Neural crest cell (in vitro differentiated cells): ENCODE measurements at places on chromosomes 4 and X. TPM values are rescaled to one million over a fixed set of nuclear protein-coding genes. Genes with fewer than 3 reads are reported as not detected.

The GLRA2 gene
- 0.73 and 1.3 TPM in 2 replicates for total RNA-seq

- H3K4me3 ChIP-seq, result no peak overlapping the region
- no peak overlapping the region for H3K27ac ChIP-seq
- H3K4me1 ChIP-seq, result no peaks in the 10 kb centered on the region
- H3K36me3 ChIP-seq, result peaks cover 3% of the 10 kb centered on the region
- DNase-seq, result no peak
Measured at GRCh38 chr4:71217688-71218087, 121.1 kb upstream of the SLC4A4 start.

DNA sequence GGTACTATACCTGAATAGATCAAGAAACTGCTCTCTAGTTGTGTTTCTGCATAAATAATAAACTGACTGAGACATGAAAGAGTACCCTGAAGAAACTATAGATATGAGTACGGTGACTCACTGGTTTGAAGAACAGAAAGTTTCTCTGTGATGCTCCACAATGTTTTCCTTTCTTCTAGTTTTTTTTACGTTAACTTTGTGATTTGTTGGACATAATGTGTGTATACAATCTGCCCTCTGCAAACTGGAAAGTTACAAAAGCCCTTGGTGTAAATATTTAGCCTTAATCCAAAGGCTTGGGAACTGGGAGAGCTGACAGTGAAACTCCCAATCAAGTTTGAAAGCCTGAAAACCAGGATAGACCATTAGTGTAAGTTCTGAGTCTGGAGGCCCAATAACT, 31.6 kb upstream of the PAPSS1 start:
- no peak overlapping the region for H3K4me3 ChIP-seq
- no peak overlapping the region for H3K27ac ChIP-seq
- peaks cover 4% of the 10 kb centered on the region for H3K4me1 ChIP-seq
- no peak for DNase-seq
- no peaks in the 10 kb centered on the region for H3K36me3 ChIP-seq

The FGFR3 gene
- total RNA-seq, result 42.5 and 48.1 TPM in 2 replicates

DNA sequence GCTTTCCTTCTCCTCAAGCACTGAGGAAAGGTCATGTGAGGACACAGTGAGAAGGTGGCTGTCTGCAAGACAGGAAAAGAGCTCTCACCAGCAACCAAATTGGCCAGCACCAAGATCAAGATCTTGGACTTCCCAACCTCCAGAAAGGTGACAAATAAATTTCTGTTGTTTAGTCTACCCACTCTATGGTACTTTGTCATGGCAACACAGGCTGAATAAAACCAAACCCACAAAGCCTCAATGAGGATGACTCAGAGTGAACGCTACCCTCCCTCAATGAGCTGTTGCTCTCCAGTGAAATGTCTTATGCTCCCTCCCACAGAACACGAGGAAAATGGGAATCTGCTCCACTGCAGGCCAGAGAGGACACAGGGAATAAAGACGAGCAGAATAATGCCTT, 244.1 kb downstream of the RAB28 start:
- no peak overlapping the region for H3K4me3 ChIP-seq
- peaks cover 21% of the 10 kb centered on the region for H3K36me3 ChIP-seq
- DNase-seq, result no peak
- no peak overlapping the region for H3K27ac ChIP-seq
- no peaks in the 10 kb centered on the region for H3K27me3 ChIP-seq

The SH2D1A gene
- 1.5 and 1.9 TPM in 2 replicates for total RNA-seq

DNA sequence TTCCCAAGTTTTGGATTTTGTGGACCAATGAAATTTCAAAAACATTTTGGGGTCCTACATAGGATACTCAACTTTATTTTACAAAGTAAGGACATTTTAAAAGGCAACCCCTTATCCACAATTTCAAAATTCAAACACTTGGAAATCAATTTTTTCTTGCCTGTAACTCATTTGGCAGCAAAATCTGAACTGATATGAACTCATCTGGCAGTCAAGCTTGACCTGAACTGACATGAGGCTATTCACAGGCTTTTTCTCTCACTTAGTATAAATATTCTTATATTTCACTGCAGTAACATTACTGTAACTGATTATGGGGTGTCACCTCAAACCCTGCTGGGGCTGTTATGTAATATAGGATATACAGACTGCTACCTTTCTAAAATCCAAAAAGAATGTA, 116.1 kb downstream of the KLHL13 start:
- H3K4me1 ChIP-seq, result no peaks in the 10 kb centered on the region
- no peak overlapping the region for H3K27ac ChIP-seq
- H3K27me3 ChIP-seq, result no peaks in the 10 kb centered on the region
- DNase-seq, result no peak

DNA sequence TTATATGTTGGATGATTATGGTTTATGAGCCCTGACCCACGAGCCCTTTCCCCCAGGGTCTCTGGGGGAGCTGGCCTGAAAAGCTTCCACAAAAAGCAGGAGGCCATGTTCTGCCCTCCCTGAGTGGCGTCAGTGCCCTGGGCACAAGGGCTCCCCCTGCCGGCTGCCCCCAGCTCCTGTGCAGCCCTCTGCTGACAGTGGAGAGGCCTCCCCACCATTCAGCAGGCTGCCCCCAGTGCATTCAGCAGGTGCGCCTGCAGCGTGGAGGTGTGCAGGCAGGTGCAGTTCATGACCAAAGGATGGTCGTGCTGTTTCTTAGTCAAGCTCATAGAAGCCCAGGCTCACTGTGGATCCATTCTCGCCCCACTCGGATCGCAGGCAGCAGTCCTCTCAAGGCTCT, 12.5 kb upstream of the S100P start:
- no peaks in the 10 kb centered on the region for H3K27me3 ChIP-seq
- peaks cover 15% of the 10 kb centered on the region for H3K4me1 ChIP-seq
- peak overlapping the region; percentile 3 for H3K4me3 ChIP-seq
- H3K27ac ChIP-seq, result no peak overlapping the region
- H3K36me3 ChIP-seq, result peaks cover 21% of the 10 kb centered on the region
- DNase-seq, result no peak

- no peak for DNase-seq
- no peak overlapping the region for H3K4me3 ChIP-seq
- peaks cover 30% of the 10 kb centered on the region for H3K27me3 ChIP-seq
- H3K27ac ChIP-seq, result no peak overlapping the region
- H3K4me1 ChIP-seq, result no peaks in the 10 kb centered on the region
Measured at GRCh38 chr4:4888695-4889094, 29.2 kb downstream of the MSX1 start.
